Cardiac septum (tissue), 1 donor: ENCODE measurements at places on chromosomes 12 and 14. TPM values are rescaled to one million over a fixed set of nuclear protein-coding genes. Genes with fewer than 3 reads are reported as not detected.
A peak's percentile ranks its signal among the peaks of the same experiment; 100 is the strongest.

DNA sequence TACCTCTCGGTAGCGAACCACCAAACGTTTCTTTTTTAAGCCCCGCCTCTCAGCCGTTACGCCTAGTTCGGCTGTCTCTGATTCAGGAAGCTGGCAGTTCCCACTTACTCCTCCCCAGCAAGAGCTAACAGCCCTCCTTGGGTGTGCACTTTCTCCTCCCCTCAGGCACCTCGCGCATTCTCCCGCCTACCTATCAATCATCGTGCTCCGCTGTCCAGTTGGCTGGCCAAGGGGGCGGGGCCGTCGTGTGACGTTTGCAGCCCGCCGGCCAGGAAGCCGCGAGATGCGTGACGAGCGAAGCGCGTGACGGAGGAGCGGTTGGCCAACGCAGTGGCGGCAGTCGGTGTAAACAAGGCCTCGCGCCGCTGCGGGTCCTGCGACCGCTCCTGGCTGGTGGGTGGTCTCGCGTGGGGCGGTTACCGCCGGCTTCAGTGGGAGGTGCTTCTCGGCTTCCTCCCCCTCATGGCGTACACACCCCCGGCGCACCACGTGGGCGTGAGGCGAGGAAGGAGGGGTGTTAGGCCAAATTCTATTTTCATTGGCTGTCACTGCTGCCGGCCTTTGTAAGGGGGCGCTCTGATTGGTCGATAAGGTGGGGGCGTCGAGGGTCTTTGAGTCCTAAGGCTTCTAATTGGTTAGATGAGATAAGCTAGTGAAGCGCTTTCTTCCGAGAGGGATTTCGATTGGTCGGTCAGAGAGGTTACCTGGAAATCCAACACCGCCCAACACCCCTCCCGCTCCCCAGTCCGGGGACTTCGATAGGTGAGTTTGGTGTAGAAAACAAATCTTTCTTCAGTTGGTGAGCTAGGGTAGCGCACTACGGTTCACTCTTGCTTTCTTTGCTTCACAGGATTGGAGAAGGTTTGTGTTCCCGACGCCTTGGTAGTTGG, at the start of the genes DCAF11 and NRL:
TSS of gene DCAF11 (plus strand) at position 246 of the 890 bp plus-strand sequence. CDS start 818 bp downstream, outside the sequence.
TSS of gene NRL (minus strand) at position 418 of the 890 bp plus-strand sequence. CDS start 32,101 bp downstream, outside the sequence.
- peak; percentile 99 for DNase-seq

GRCh38 chr14:30214014-30214413, 286.4 kb upstream of the PRKD1 start:
- no peak for DNase-seq

The DNAI7 gene
- total RNA-seq, result 0.38 TPM

The ASCL1 gene
- total RNA-seq, result not detected
